ENCODE measurements at places on chromosomes 7 and 10. TPM values are rescaled to one million over a fixed set of nuclear protein-coding genes. Genes with fewer than 3 reads are reported as not detected.

GRCh38 chr7:26043801-26044200 is 108.2 kb upstream of the NFE2L3 start:
- no peak for DNase-seq

DNA sequence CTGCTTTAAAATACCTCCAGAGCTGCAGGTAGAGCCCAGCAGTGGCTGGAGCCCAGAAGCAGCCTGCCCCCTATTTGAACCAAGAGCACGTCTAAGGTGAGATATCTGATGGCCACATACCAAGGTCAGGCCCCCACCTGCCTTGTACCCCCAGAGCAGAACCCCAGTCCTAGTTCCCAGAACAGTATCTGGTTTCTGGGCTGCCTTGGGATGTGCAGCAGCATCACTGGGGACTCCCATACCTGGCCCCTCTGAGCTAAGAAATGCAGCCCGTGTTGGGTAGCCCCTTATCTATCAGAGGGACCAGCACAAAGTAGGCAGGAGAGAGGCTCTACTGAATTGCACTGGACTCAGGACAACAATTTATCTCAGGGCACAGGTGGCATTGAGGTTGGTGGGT is 8.9 kb downstream of the SFTPD start:
- DNase-seq, result no peak

DNA sequence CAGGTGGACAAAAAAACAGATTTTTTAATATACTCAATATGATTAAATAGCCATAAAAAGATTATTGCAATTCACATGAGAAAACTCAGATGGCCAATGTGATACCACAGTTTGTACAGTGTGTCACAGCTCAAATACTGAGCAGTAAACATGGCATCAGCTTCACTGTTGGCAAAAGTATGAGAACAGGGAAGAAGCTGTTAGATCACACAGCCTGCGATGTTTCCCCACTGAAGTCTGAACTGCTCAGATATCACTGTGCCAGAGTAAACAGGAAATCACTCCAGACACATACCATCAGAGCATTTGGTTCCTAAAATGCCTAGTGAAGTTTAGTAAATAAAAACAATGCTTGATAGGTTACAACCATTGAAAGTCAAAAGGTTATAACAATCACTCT is 347.8 kb downstream of the ETV1 start:
- DNase-seq, result peak; percentile 31

GRCh38 chr10:51667678-51668335 is 31.6 kb downstream of the CSTF2T start:
- DNase-seq, result no peak

DNA sequence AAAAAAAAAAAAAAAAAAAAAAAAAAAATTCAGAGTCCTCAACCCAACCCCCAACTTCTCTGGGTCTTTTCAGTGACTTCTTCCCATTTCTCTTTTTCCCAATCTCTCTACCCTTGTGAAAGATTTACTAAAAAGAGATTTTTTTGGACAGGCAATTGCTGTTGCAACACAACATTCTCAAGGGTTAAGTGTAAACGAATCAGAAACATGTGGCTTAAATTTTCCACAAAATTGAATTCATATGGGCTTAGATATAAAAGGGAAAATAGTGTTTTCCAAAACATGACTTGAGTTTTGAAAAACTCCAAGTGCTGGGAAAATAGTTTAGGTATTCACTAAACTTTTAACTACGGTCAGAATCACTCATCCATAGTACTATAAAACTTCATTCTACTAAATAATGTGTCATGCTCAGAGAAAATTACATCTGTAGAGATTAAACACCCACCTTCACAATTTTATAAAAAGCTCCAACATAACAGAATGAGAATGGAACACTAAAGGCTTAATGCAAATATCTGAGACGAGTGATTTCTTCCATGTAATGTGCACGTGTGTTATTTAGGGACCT is 643.1 kb downstream of the PARD3 start:
- DNase-seq, result peak; percentile 67

- no peak for DNase-seq
Measured at GRCh38 chr7:116447966-116448839, 51.3 kb upstream of the CAV2 start.

DNA sequence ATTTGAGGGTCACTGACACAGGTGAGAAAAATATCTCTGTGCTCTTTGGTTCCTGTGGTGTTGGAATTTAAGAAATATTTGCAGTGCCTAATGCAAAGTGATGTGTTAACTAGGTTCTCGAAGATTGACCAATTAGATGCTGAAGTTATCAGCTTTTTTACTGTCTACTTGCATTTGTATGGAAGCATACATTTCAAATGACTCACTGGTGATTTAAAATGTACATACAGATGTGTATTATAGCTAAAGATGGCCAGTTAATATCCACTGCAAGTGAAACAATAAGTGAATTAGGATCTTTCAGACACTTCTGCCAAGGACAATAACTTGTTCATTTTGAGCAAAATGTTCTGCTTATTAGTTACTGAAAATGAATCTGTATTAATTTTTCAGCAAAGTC is 205.0 kb downstream of the FANK1 start:
- DNase-seq, result no peak

- no peak for DNase-seq
Measured at GRCh38 chr10:123446449-123447156, 219.6 kb upstream of the GPR26 start.

Gene DKK1
- 1.6 TPM for polyA plus RNA-seq

Gene STEAP2
- 12.9 TPM for polyA plus RNA-seq

Gene CACUL1
- polyA plus RNA-seq, result 36.4 TPM

Gene NKX2-3
- polyA plus RNA-seq, result 0.17 TPM

Gene IFIT5
- polyA plus RNA-seq, result 16.5 TPM

Gene PRKAG2
- polyA plus RNA-seq, result 21.6 TPM

Gene MSMB
- not detected for polyA plus RNA-seq

Gene SLC13A1
- polyA plus RNA-seq, result not detected

Gene ZNF398
- polyA plus RNA-seq, result 11.5 TPM

Gene TMEM176B
- 10.0 TPM for polyA plus RNA-seq

Gene SEMA3D
- polyA plus RNA-seq, result 56.4 TPM

Measured in right lung (tissue), 10 donors.